Right lobe of liver (tissue), 6 donors: ENCODE measurements at places on chromosomes 5 and 9. TPM values are rescaled to one million over a fixed set of nuclear protein-coding genes. Genes with fewer than 3 reads are reported as not detected.

- no peak for DNase-seq
Measured at GRCh38 chr5:140287801-140288521, 14.9 kb downstream of the PFDN1 start.

- peak; percentile 68 for DNase-seq
Measured at GRCh38 chr5:98774192-98775033, 950 bp downstream of the RGMB start.

- DNase-seq: no peak
Measured at GRCh38 chr5:138755084-138755748, 2.0 kb downstream of the CTNNA1 start.

The PAPPA gene
- total RNA-seq: 0.46 TPM

DNA sequence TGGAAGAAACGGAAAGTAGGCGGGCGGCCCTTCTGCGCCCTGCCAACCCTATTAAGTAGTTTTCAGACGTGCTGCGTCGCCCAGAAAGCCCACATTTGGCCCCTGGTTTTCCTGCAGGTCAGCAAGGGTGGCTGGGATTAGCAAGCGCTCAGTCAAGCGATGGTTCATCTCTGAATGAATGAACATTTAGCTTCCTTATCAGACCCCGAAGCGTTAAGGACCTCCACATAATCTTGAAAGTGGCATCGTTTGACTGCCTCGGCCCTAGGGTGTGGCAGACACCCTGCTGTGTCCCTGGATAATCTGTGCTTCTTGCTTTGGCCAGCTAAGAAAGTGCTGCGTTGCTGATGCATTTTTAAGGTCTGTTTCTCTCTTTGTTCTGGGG lies 684 bp downstream of the TOR1B start:
- DNase-seq: no peak

DNA sequence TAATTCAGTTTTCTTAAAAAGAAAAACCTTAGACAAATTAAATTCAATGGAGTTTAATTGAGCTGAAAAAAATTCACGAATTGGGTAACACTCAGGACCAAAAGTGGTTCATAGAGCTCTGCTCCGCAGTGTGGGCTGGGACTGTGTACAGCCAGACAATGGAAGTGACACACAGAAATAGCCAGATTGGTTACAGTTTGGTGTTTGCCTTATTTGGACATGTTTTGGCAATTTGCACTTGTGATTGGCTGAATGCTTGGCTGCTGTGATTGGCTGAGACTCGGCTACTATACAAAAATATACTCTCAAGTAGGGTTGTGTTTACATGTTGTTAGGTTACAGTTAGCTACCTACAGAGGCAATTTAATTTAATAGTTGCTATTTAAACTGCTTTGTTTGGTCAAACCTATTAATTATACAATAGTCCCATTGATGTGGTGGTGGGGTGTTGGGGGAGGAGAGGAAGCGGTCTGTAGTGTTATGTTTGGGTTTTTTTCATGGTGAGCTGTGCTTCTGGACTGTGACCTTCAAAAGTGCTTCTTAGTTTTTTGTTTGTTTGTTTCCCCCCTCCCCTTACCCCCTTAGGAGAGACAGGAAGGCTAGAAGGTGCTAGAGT lies 95.2 kb downstream of the CNTLN start:
- DNase-seq: no peak

GRCh38 chr5:80540691-80541090 lies 29.4 kb downstream of the ANKRD34B start:
- no peak for DNase-seq

GRCh38 chr5:158514319-158514985 lies 585.3 kb downstream of the EBF1 start:
- DNase-seq: no peak

DNA sequence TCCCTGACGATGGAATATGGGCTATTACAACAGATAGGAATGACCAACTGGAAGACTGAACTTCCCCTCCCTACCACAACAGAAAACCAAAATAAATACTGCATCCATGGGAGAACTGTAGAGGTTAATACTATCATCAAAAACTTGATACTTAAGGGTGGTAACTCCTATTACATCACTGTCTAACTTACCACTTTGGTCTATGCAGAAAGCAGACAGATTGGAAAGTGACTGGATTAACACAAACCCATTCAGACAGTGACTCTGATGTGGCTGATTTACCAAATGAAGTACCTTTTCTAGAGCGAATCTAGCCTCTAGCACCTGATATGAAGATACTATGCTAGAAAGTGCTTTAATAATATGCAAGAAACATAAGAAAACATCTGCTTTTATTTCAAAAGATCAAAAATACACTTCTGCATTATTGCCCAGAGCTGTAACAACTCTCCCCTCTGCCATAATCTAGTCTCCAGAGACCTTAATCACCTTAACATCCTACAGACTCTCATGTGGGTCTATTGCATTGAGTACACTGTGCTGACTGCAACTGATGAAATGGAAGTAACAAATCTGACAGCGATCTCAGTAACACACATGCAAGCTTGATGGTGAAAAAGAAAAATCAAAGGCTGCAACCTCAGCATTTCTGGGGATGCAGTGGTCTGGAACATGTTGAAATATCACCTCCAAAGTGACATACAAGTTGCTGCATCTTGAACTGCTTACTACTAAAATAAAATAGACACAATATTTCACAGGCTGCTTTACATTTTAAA lies 62.7 kb downstream of the EPB41L4A start:
- no peak for DNase-seq

DNA sequence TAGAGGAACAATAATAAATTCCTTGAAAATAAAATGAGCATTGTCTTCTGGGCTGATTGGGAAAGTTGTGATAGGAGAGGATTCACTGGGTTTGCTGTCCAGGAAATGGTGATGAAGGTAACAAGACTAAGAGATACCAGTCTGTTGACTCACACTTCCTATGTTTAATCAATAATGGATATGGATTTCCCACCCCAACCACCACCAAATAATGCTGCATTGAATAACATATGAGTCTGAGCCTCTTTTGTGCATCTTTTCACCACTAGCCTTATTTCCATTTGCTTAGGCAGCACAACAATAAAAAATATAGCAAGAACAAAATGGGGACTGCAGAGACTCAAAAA lies 120.2 kb upstream of the NFIB start:
- no peak for DNase-seq

- no peak for DNase-seq
Measured at GRCh38 chr5:68306361-68307014, 90.9 kb downstream of the PIK3R1 start.

The MEGF9 gene
- total RNA-seq: 49.0 TPM

The GPR151 gene
- not detected for total RNA-seq

- DNase-seq: no peak
Measured at GRCh38 chr9:16460696-16461095, 409.8 kb downstream of the BNC2 start.

GRCh38 chr9:119218293-119218692 lies 150.9 kb downstream of the BRINP1 start:
- no peak for DNase-seq

The PCDHB8 gene
- 0.49 TPM for total RNA-seq

The DMGDH gene
- 128 TPM for total RNA-seq

The C8G gene
- 407 TPM for total RNA-seq

- DNase-seq: peak; percentile 10
Measured at GRCh38 chr5:1527533-1528205, 3.9 kb upstream of the LPCAT1 start.

DNA sequence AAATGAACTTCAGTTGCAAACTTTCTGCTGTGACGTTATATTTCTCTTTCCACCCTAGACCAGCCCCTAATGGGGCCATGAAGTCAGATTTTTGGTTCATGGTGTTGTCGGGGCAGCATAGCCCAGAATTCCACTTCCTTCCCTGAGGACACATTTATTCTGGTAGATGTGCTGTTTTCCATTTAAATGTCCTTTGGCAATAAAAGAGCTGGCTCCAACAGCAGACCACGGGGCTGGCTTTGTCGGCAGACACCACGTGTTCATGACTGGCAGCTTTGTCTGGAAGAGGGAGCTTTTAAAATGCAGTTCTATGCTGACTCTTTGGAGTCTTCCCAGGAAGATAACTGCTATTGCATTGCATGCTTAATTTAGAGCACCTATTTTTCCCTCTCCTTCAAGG lies 17.6 kb upstream of the LCP2 start:
- DNase-seq: no peak

GRCh38 chr5:93055971-93056370 lies 525.0 kb downstream of the NR2F1-AS1 start:
- no peak for DNase-seq

- no peak for DNase-seq
Measured at GRCh38 chr5:95572016-95572415, 17.1 kb downstream of the ARSK start.

The SLC6A3 gene
- not detected for total RNA-seq

The DNAJC21 gene
- total RNA-seq: 19.9 TPM

The VCAN gene
- 13.2 TPM for total RNA-seq

DNA sequence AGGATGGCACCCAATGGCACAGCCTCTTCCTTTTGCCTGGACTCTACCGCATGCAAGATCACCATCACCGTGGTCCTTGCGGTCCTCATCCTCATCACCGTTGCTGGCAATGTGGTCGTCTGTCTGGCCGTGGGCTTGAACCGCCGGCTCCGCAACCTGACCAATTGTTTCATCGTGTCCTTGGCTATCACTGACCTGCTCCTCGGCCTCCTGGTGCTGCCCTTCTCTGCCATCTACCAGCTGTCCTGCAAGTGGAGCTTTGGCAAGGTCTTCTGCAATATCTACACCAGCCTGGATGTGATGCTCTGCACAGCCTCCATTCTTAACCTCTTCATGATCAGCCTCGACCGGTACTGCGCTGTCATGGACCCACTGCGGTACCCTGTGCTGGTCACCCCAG lies 25.4 kb downstream of the HRH2 start:
- no peak for DNase-seq

The POLE3 gene
- total RNA-seq: 13.8 TPM

The SHC3 gene
- 0.07 TPM for total RNA-seq
